ENCODE measurements at places on chromosomes 4 and X.
A peak's percentile ranks its signal among the peaks of the same experiment; 100 is the strongest.

DNA sequence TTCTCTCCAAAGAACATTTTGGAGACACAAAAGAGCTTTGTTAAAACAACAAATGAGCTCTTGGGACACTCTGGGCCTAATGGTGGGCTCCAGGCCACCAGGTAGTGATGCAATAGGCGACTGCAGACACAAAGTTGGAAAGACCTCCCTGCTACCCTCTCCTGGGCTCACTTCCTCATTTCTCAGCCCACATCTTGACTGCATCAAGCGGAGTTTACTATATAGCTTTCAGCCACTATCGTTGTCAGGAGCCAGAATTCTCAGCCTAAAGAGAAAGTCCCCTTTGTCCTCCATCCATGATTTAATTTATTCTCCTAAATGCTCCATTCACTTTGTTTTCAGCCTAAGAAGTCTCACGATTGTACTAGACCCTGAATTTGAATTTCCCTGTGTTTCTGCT, 114.9 kb downstream of the EFHC2 start:
- peak; percentile 14 for DNase-seq

DNA sequence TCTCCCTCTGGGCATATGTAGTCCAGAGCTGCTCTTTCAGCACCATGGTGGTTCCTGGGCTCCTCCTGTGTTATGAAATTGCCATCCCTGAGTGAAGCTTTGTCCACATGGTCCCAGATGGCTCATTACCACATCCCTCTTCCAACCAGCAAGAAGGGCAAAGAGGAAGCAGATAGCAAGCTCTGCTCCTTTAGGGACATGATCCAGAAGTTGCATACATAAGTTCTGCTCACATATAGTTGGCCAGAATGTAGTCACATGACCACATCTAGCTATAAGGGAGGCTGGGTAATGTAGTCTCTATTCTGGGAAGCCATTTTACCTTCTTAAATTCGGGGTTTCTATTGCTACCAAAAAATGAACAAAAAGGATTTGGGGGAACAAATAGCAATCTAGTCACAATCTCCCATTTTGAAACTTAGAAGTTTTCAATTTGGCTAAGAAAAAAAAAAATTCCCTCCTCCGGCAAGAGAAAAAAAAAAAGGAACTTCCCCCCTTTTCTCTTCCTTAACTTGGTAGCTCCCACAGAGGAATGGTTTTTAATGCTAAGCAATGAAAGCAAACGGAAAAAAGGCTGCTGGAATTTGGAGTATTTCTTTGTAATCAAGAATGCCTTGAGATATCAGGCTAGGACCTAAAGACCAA, 88.2 kb upstream of the USP9X start:
- DNase-seq = peak; percentile 57

- no peak for DNase-seq
Measured at GRCh38 chr4:88655226-88655625, 42.4 kb downstream of the NAP1L5 start.

GRCh38 chr4:185040523-185040922, 22.2 kb downstream of the HELT start:
- DNase-seq = peak; percentile 63

DNA sequence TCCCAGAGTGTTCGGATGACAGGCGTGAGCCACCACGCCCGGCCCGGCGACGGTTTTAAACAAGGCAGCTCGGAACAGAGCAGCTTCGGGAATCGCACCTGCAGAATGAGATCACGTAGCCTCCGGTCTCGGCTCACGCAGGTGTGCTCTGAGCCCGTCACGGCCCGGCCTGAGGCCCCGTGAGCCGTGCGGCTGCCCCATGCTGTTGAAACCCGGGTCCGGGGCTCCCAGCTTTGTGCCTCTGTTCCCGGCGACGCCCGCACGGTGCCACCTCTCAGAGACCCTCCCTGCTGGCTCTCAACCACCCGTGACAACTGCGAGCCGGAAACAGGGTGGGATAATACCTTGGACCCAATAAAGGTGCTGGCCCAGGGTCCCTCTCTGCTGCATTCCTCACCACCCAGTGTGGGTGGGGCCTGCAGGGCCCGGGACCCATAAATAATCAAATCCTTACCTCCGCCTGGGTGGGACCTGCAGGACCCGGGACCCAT, 13.4 kb upstream of the PLCXD1 start:
- DNase-seq = no peak

DNA sequence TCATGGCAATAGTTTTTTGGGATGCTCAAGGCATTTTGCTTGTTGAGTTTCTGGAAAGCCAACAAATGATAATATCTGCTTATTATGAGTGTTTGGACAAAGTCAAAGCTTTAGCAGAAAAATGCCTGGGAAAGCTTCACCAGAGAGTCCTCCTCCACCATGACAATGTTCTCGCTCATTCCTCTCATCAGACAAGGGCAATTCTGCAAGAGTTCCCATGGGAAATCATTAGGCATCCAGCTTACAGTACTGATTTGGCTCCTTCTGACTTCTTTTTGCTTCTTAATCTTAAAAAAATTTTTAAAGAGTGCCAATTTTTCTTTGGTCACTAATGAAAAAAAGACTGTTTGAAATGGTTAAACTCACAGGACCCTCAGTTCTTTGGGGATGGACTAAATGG, 136.3 kb downstream of the UBE2K start:
- no peak for DNase-seq

DNA sequence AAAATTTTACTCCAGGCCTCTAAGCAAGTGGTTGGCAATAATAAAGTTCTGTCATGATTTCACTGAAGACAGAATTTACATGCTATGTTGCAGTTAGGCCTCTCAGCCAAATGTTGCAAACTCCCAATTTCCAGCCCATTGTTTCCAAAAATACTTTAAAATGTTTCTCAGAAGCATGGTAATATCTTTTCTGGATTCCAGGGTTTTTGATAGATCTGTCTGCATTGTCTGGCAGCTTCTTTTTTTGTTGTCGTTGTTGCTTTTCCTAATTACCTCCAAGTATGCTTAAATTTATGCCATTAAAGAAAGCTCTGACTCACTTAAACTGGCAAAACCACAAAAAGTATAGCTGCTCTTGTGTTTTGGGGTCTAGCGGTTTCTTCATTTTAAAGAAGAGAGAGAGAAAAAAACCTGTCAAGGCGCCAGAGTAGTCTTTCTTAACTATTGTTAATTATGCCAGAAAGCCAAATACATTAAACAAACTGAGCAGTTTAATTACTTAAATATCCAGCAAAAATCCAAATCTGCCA, 97.0 kb downstream of the AGTR2 start:
- DNase-seq = no peak

- no peak for DNase-seq
Measured at GRCh38 chr4:7311205-7311604, 118.9 kb downstream of the SORCS2 start.

- no peak for DNase-seq
Measured at GRCh38 chr4:98524230-98524629, 134.2 kb downstream of the TSPAN5 start.

GRCh38 chrX:16588266-16588665, 61.7 kb upstream of the S100G start:
- no peak for DNase-seq
